K562 (cell line): ENCODE measurements at places on chromosomes 7 and 10.

DNA sequence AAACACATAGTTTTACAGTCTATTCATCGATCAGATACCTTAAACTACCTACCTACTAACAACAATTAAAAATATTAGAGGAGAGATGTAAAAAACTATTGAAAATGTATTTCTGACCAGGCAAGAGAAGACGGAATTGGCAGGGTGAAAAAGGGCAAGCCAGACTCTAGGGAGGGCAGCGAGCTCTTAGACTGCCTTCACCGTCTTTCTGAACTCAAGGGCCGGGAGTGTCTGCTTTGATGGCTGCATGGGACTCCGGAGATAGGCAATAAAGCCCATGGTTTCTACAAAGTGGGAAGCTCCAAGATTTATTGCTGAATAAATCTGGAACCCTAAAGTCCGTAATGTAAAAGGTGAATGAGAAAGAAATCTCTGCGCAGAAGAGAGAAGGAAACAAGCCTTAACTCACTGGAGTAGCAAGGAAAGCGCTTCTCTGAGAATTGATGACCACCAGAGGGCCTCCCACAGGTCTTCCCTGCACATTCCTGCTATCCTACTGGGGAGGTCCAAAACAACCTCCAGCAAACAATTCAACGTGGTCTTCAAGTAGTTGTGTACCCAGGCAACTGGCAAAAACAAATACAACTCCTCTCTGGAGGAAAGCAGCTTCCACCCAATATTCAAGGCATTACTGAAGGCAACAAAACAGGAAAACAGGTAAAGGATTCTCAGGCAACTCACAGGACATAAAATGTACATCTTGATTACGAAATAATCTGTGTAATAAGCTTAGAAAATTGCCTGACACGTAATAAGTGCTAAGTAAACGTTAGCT, 181.3 kb downstream of the SDK1 start:
- DNase-seq = peak; percentile 17

DNA sequence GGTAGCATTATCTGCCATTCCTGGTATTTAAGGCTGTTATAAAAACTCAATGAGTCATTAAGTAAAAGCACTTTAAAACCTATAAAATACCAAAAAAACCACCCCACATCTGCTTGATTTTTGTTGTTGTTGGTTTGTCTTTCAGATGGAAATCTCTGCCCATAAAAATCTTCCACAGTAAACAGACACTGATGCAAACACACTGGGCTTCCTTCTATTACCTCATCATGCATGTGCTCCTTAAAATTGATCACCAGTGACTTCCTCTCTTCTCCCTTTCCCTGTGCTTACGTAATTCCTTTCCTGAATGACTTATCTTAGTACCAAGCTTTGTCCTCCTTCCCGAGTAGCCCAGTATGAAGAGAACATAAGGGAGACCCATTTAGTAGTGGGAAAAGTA, 167.2 kb downstream of the EVX1 start:
- no peak for DNase-seq

DNA sequence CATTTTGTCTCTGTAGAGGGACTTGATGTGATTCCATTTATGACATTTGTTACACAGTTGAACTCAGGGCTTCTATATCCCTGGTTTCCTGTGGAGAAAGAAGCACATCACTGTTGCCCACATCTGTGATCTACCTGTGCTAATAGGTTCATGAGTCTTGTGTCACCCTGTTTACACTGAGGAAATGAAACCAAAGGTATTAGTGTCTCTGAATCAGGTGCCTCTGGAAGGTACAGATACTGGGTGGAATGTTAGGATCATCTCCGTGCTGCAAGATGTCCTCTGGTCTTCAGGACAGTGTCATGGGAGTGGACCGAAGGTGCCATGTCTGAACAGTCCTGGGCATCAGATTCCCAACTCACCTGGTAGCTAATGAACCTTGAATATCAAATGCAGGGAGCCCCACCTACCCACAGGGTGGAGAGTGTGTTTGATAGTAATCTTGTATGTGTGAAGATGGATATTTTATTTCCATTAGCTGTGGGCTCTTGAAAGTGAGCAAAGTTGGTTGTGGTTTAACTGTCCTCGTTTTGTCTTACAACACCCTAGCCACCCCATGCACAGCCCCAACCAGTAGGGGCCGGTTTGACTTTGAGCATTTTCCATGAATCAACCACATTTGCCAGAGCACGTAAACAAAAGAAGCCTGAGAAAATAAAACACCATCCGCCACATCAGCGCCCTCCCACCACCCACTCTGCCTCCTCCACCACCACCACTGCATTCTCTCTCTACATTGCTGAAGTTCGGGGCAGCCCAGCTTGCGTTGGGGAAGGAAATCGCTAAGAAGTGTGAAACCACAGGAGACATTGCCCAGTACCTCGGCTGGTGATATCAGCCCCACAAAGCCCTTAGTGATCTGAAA, 40.7 kb downstream of the TARP start:
- DNase-seq = peak; percentile 18

GRCh38 chr10:114285961-114286441, 46.9 kb downstream of the VWA2 start:
- no peak for DNase-seq

DNA sequence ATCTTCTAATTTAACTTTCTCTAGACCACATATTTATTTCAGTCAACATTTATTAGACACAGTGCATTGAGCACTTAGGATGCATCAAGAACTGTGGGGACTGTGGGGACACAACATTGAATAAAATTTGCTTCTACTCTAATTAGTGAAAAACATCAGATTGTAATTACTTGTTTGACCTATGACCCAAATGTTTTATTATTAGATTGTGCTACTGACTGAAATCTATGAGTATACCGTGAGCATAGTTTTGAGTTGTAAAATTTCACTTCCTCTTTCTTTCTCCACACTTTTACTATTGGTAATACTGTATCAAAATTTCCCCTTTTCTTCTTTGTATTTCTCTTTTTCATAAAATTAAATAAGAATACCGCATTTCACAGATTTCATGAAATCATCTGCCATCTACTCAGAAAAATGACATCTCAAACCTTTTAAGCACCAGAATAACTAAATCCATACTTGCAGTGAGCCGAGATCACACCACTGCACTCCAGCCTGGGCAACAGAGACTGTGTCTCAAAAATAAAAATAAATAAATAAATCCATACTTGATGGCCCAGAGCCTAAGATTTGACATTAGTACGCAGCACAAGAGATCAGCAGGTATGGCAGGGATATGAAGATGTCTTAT, 25.4 kb upstream of the INPP5F start:
- DNase-seq = no peak

DNA sequence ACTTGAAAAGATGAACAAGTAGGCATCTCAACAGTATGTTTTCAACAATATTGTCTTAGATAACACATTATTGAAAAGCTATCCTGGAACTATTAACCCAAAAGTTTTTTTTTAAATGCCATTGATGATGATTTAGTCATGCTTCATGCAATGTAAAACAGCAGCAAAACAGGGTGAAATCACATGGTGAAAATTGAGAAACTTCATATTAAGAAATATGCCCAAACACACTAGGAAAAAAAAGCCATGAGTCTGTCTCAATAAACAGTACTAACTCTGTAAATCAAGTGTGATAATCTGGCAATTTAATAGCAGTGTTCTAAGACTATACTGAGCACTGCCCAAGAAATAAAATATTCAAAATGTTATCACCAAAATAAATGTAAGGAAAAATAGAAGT, 613.1 kb downstream of the KCNMA1 start:
- DNase-seq = no peak

- no peak for DNase-seq
Observed at GRCh38 chr7:158537516-158537882, 50.1 kb downstream of the PTPRN2 start.

DNA sequence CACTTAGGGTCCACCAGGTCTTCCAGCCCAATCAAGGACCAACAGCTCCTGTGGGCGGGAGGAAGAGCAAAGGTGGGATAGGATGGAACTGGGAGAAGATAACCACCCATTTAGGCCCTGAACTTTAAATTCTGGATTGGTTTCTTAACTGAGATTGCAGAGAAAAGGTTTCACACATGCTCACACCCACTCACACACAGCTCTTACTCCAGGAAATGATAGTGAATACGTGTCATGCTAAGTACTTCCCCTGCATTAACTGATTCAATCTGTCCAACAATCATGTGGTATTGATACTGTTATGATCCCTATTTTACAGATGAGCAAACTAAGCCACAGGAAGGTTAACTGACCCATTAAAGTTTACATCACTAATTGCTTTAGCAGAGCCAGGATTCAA, 4.6 kb upstream of the CYP3A4 start:
- DNase-seq = no peak

DNA sequence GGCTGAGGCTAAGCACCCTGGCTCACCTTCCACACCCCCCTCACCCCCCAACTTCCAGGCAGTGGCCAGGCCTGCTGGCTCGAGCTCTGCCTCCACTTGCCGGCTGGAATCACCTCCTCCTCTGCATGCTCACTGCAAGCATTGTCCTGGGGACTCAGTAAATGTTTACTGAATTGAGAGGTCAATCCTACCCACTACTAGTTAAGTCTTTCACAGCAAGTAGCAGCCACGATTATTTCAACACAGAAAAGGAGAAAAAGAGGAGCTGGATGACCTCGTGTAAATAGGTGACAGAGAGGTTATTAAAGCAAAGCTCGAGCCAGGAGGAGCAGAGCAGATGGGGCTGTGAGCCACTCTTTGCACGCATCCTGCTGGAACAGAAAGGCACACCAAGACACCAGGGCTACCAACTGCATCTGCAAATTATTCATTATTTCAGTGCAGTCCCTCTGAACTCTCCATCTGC, 32.1 kb downstream of the HIPK2 start:
- DNase-seq = no peak

DNA sequence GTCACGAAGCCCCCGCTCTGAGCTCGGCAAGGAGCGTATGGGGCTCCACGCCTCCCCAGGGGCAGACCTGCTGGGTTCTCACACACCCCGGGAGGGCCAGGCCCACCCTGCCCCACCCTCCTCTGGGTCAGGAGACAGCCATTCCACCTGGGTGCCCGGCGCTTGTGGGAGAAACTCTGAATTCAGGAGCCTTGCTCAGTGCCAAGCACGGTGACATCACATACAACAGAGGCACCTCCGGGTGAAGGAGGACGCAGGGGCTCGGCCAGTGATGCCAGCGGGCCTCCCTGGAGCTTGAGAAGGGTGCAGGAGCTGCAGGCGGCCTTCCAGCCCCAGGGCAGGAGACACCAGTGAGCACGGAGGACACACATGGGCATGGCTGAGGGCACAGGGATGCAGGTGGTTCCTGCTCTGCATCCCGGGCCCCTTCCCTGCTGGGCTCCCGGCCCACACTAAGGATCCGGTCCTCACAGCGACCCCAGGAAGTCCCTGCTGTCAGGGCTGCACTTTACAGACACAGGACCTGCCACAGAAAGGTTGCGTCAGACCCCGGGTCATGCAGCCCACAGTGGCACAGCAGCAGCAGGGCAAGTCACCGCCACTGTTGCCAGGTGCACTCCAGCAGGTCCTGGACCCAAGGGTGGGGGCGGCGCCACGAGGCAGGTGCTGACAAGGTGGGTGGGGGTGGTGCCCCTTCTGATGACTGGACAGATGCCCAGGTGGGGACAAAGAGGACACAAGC, 108.0 kb downstream of the MAD1L1 start:
- DNase-seq = no peak

DNA sequence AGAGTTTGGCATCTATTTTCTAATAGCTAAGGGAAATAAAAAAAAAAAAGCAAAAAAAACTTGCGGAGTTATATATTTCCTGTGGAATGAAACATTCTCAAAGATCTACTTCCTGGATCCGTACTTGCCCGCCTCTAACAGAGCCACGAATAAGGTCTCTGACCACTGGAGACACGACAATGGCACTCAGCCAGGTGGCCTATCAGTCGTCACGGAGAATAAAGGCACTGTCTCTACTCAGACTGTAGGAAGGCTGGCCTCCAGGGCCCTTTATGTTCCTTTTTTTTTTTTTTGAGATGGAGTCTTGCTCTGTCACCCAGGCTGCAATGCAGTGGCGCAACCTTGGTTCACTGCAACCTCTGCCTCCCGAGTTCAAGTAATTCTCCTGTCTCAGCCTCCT, 58.7 kb downstream of the RGS10 start:
- no peak for DNase-seq

DNA sequence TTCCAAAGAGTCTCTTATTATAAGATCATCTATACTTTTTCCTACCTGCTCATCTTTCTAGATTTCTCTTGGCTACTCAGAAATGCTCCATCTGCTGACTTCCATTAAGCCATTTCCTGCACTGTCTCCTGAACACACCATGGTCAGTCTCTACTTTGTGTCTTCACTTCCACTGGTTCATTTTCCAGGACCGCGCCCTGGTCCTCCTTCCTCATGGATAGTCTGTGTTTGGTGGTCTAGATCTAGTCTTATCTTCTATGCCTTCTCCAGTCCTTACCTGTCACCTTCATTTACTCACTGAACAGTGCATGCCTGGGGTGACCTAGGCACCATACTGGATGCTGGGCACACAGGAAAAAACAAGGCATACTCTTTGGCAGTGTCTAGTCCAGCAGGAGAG, 11.8 kb downstream of the INSYN2A start:
- no peak for DNase-seq

DNA sequence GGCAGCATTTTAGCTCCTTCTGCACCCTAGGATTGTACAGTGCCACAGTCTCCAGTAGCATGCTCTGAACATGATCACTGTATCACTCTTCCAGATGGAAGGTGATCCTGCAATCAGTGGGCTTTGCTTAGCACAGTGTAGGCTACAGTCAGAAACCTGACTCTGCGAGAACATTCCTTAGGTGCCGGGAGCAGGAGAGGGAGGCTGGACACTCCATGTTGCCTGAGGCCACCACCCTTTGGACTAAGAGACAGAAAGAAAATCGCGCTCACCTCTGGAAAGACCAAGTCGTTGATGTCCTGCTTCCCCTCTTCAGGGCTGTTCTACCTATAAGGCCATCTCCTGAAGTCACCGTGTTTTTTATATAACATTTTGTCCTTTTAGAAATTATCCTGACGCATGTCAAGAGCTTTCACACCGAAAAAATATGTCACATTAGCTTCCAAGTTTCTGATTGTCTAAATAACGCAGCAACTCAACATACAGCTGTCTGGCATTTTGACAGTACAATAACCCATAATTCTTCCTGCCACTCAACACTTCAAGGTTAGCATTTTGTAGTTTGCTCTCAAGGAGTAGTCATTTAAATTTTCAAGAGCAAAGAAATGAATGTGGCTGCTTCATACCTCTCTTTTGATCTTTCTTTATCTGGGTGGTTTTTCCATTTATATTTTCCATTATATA, 563.1 kb downstream of the LRMDA start:
- DNase-seq = no peak

DNA sequence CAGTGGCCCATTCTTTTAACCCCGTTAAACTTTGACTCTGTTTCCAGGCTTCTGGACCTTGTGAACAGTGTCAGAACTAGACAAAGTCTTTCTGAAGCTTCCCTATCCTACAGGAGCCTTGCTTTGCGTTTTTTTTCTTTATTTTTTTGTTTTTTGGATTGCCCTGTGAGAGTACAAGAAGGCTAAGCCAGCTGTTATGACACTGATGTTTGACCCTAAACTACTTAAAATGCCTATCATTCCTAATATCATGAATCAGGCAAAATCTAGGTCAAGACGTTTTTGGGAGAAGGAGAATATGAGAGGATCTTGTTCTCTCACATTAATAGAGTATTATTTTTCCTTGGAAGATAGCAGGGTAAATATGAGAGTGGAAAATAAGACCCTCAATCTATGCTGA, 79.8 kb downstream of the EPDR1 start:
- no peak for DNase-seq
